GM04503 (cell line): ENCODE measurements at places on chromosomes 13 and 19.

DNA sequence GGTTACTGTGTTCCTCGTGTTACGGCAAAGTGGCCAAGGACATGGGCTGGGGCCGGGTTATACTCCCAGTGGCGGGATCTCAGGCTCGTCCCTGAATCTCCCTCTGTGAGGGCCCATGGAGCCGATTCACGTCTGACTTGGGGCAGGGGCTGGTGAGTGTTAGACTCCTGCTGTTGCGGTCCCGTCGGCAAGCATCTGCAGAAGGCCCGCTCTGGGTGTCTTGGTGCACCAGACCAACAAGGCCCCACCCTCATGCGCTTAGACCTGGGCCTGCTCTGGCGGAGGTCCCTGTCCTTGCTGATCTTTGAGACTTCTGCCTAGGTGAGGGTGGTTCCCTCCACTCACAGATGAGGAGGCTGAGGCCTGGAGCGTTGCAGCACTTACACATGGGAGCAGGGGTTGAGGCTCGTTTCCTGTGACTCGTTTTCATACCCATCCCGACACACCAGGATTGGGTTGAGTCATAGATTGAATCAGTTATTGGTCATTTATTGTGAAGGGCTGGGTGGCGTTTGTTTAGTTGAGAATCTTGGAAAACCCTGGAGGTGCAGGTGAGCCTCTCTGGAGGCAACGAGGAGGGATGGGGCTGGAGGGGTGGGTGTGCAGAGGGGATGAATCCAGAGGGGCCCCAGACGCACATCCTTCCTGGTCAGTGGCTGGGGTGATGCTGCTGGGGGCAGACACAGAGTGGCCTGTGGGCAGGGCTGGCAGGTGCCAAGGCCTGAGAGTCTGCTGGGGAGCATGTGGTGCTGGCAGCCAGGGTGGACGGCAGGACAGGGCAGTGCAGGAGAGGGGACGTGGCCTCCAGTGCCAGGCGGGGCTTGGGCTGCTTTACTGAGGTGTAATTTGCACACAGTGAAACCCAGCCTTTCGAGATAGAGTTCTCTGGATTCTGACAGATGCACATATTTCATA lies 4.6 kb downstream of the EPN1 start:
- no peak for DNase-seq

- no peak for DNase-seq
Measured at GRCh38 chr19:13588957-13589833, 82.9 kb upstream of the CACNA1A start.

DNA sequence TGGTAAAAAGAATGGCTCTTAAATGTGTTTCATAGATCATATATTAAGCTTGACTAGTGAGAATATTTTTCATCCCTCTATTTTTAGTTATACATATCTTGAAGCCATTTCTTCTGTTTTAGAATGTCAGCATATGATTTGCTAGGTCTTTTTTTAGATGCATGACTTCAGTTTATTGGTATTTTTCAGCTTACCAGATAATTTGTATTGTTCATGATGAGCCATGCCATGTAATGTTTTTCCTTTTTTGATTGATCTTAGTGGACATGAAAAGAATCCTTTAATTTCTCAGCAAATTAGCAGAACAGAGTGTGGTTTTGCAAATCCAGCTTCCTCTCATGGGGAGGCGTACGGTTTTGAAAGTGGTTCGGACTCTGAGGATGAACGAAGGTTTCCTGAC lies 168.5 kb downstream of the LMO7 start:
- no peak for DNase-seq

DNA sequence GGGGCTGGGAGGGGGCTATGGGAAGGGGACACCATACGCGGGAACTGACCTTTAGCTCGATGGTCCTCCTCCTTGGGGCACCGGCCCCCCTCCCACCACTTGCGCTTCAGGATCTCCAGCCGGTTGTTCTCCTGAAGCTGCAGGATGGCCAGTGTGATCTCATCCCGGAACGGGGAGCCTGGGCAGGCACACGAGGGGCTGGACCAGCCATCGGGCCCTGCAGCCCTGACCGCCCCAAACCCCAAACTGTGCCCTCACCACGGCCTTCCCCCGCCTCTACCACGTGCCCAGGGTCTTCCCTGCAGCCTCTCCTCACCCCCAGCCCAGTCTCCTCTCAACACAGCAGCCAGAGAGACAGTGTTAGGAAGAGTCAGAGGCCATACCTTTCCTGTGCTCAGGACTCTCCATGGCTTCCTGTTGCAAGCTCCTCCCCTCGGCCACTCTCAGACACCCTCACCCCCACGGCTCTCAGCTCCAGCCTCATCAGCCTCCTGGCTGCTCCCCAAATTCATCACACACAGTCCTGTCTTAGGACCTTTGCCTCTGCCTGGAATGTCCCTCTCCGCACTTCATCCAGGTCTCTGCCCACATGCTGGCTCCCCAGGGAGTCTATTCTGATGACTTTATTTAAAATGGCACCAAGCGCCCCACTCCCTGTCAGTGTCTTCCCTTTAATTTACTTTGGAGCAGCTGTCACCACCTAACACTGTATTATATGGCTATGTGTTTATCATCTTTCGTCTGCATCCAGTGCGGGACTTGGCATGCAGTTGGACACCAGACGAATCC lies 9.7 kb upstream of the ATP1A3 start:
- no peak for DNase-seq

DNA sequence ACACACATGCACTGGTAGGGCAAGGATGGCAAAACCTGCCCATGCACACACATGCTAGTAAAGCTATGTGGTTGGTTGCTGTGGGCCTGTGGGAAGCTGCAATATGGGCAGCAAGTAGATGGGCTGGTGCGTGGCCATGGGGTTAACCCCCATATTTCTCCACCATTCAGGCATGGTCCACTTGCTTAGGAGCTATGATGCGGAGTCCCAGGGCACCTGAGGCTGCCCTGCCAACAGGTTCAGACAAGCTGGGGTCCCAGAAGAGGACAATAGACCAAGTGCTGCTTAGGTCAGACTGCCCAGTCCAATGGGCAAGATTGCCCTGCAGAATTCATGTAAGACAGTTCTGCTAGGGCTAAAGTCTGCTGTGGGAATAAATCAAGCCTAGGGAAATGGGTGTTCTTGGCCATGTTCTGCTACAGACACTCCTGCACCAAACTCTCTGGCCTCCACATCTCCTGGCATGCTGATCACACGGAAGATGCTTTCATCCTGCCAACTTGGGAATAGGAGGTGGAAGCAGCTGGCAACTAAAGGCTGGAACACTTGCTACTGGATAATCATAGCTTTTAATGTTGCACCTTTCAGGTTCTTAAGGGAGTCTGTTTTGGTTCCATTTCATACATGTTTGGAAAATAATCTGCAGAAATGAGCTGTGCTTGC lies 646.3 kb upstream of the SLITRK1 start:
- no peak for DNase-seq

GRCh38 chr19:20287070-20287469 lies 120.1 kb downstream of the ZNF486 start:
- no peak for DNase-seq

DNA sequence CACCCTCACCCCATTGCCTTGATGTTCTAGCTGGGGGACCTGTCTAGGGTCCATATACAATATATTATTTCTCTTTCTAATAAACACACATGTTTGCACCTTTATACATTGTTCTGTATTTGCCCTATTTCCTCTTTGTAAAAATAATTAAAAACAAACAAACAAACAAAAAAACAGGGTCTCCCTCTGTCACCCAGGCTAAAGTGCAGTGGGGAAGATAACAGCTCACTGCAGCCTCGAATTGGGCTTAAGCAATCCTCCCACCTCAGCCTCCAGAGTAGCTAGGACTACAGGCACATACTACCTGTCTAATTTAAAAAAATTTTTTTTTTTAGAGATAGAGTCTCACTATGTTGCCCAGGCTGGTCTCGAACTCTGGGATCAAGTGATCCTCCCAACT lies 5.9 kb upstream of the FBN3 start:
- DNase-seq, result no peak

DNA sequence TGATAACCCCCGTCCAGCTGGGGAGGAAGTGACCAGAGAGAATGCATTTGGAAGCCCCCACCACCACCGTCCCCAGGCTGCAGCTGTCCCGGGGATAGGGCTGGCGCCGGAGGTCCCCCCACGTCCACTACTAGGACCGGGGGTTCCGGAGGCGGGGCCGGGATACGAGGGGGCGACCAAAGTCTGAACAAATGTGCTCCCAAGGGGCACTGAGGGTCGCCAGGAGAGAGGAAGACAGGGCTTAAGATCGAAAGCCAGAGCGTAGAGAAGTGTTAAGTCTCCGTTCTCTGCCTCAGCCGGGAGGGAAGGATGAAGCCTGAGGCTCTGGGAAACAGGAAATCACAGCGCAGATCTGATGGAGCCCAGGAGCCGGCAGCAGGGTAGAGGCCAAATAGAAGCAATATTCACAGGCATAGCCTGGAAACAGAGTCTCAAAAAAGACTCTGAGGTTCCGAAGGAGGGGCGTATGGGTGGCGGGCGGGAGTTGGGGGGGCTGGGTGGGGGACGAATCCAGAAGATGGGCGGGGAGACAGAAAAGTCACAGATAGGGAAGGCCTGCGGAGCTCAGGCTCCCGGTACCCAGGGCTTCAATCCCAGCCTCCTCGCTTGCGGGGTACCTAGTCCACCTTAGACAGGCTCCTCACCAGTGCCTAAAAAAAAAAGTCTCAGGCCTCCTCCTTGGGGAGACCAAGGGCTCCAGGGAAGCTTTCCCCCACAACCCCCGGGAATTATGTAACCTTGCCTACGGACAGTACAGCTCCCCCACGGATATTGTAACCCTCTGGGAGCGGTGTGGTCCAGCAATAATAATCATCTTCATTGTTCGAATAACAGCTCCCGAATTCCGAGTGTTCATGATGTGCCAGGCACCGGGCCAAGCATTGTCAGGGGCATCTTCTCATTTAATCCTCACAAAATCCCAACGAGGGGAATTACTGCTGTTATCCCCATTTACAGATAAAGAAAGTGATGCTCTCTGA lies 1.1 kb upstream of the ERF start:
- DNase-seq, result no peak

DNA sequence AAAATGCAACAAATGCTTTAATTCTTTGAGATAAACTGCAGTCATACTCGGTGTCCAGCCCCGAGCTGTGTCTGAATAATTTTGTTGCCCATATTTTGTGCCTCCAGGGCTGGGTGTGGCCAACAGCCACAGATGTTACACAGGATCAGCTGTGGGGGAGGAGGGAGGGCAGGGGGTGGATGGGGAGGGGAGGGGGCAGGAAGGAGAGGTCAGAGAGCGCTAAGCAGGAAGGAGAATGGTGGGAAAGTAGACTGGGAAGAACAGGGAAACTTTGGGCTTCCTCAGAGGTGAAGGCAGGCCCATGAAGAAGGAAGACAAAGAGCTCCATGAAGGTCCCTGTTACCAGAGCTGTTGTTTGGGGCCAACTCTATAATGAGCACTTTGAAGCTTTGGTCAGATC lies 295.8 kb downstream of the COG6 start:
- DNase-seq, result no peak

GRCh38 chr13:58989556-58989955 lies 1174.2 kb downstream of the DIAPH3 start:
- no peak for DNase-seq

- no peak for DNase-seq
Measured at GRCh38 chr19:17908244-17908643, 24.6 kb upstream of the CCDC124 start.

- DNase-seq, result peak; percentile 49
Measured at GRCh38 chr19:58581227-58582141, 8.3 kb upstream of the MZF1 start.
